ENCODE measurements at places on chromosomes 16 and 17.

DNA sequence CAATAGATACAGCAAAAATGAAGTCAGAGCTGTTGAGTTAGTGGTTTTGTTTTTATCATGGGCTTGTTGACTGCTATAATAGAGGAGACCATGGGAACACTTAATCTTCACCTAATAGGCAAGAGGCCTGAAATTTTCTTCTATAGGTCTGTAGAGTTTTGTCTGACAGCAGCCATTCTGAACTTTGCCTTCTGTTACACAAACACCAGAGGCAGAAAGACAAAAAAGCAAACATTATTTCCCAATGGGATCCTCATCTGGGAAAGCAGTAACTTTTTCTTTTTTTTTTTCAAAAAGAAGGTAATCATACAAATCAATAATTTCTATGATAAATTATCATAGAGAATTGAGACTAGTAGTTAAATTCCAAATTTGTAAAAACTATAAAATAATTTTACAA, 494.1 kb downstream of the TOX3 start:
- no peak for DNase-seq

GRCh38 chr17:1181753-1182137, 2.0 kb upstream of the ABR start:
- no peak for DNase-seq

GRCh38 chr16:68346892-68347480, 36.2 kb downstream of the PRMT7 start:
- DNase-seq = no peak

DNA sequence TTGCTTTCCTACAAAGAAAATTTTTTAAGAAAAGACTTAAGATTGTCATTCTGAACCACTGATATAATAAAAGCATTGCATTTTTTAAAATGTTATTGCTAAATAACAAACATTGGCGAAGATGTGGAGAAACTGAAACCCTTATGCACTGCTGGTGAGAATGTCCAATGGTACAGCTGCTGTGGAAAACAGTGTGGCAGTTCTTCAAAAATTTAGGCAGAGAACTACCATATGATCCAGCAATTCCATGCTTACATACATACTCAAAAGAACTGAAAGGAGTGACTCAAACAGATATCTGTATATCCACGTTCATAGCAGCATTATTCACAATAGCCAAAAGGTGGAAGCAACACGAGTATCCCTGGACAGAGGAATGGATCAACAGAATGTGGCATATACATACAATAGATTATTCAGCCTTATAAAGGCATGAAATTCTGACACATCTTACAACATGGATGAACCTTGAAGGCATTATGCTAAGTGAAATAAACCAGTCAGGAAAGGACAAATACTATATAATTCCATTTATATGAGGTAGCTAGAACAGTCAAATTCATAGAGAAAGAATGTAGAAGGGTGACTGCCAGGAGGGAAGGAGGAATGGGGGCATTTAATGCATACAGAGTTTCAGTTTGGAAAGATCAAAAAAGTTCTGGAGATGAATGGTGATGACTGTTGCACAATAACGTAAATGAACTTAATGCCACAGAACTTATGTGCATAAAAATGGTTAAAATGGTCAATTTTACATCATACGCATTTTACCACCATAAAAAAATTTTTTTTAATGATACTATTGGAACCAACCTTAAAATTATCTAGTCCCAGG, 92.1 kb downstream of the CACNG1 start:
- no peak for DNase-seq

DNA sequence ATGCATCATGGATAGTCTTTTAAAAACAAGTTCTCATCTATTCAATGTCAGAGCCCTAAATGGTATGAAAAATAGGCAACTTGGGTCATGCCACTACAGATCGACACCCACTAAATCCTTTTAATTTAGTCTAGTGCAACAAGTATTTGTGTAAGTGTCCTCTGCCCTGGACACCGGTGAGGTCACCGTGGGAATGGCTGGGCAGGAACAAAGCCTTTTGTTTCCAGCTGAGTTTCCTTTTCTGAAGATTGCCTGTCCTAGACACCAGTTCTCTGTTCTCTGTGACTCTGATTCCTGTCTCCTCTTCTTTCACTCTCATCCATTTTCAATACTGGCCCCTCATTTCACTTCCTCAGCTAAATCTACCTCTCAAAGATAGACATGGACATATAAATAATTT, 446.5 kb downstream of the MAF start:
- DNase-seq = no peak

DNA sequence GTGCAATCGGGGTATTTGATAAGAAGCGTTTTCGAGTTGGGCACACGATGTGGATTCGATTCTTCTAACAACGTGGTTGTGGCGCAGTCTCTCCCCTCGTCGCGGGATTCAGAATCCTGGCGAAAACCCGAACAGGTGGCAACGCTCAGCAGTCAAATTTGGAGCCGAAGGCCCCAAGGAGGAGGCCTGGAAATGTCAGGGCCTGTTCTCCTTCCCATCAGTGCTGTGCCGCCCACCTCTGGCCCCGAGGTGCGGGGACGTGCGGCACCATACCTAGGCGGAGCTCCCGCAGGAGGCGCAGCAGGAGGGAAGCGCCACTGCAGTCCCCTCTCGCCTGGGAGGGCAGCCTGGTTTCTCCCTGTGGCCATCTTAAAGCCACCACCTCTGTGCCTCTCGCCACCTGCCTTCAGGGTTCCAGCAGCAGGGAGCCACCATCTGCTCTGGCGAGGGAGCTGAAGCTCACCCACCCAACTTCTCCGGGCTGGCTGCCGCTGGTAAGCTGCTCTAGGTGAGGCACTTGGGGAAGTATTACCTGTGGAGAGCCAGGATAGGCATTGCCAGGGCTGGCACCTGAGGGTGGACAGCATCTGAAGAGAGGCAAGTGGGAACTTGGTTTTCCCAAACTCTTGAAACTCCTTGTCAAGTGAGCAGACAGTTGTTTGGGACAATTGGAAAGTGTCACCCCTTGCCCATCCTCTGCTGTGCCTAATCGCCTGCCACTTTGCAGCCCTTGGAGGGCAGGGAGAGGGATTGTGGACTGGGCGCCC, 2.6 kb upstream of the AATF start:
- DNase-seq = no peak

- DNase-seq = no peak
These were observed 53.8 kb downstream of the SYNRG start for GRCh38 chr17:37555386-37555785.

DNA sequence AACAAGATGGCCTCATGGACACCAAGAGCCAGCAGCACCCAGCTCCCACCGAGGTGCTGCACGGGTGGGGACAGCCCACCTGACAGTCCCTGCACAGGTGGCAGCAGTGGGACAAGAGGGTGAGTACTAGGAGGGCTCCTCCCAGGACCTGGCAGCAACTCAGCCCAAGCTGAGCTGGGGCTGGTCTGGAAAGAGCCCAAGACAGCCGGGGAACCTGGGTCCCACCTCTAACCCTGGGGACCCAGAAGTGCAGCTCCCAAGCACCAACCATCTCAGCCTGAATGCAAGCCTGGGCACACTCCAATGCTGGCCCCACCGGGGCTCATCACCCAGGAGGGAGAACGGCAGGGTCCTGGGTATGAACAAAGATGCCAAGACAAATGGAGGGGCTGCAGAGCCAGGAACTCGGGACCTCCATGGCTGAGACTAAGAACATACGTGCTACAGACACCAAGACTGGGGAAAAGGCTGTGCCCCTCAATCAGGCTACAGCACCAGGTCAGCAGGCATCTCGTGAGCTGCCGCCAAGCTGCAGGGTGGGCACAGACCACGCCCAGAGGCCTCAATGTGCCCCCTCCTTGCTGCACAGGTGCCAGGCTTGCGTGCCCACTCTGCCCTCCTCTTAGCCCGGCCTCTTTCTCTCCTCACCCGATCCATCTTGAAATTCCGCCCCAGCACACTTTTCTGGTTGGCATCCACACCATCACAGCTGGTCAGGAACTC, 37.5 kb upstream of the GSG1L start:
- no peak for DNase-seq

GRCh38 chr17:1607971-1608320, 20.7 kb downstream of the SLC43A2 start:
- no peak for DNase-seq

DNA sequence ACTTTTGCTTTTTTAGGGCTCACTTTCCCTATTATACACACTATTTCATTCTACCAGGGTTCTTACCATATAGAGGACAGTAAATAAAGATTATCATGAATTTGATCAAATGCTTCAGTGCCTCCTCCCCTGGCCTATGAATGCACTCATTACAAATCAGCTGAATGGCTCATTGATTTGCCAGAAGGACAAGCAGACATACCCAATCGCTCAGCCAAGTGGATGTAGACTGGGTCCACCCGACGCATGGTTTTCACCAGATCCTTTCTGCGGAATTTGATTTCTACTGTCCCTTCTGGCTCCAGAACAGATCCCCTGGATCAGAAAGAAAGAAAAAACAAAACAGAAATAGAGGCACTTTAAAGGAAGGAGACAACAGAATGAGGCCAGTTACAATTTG, 162.6 kb downstream of the AATF start:
- no peak for DNase-seq

- DNase-seq = no peak
These were observed 115.2 kb upstream of the KIF2B start for GRCh38 chr17:53707566-53707965.

DNA sequence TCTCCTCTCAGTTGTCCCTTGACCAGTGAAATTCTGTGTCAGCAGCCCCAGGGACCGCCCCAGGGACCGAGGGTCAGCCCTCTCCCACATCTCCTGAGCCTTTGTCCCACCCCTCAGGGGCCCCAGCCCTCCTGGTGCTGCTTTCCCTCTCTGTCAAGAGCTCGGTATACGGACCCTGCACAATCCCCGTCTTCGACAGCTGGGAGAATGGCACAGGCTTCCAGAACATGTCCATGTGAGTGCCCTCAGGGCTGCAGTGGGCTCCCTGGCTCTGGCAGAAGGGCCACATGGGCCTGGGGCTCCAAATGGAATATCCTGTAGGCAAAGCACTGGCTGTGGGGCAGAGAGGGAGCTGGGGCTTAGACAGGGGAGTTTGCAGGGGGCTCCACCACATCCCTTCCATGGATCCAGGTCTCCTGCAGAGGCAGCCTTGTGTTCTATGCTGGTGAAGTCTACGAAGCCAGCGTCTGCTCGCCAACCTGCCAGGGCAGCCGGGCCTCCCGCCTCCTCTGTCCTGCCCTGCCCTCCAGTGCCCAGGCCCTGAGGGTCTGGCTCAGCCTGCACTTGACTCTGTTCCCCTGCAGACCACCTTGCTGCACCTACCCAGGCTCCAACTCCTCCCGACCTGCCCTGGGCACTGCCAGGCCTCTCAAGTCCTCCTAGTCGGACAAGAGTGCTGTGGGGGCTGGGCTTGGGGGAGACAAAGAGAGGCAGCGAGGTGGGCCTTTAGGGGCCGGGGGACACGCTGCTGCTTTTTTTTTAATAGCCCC, 28.0 kb downstream of the ADGRG5 start:
- DNase-seq = no peak
